ENCODE measurements at places on chromosomes 5 and 9.

- no peak for DNase-seq
Observed at GRCh38 chr5:157549283-157549629, 26.3 kb downstream of the ADAM19 start.

DNA sequence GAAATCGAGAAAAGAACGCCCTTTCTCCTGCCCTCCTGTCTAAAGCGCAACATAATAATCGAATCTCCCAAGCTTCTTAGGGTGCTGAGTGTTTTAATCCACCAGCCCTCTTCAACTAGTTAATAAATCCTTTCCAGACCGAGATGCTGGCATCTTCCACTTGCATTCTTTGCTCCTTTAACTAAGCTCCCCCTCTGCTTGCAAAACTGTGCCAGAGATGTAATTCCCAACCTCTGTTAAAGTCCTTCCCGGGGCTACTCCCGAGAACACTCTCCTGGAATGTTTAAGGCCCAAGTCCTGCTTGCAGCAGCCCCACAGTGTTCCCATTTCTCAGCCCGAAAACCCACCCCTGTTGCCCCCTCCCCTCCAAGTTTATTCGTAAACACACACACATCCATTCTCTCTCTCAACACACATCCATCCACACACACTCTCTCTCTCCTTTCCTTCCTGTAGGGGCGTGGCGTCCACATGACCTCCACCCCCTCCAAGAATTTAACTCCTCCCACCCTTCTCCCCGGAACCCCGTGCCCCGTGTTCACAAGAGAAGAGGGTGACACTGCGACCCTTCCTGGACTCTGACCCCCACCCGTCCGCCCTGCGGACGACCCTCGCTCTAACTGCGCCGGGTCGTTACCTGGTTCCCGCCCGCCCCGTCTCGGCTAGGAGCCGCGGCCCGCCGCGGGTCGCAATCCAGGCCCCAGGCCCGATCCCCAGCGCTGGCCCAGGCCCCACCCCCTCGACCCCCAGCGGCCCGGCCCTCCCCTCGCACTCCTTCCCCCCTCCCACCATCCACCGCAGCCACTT, 7.0 kb upstream of the MGAT1 start:
- DNase-seq = peak; percentile 71

DNA sequence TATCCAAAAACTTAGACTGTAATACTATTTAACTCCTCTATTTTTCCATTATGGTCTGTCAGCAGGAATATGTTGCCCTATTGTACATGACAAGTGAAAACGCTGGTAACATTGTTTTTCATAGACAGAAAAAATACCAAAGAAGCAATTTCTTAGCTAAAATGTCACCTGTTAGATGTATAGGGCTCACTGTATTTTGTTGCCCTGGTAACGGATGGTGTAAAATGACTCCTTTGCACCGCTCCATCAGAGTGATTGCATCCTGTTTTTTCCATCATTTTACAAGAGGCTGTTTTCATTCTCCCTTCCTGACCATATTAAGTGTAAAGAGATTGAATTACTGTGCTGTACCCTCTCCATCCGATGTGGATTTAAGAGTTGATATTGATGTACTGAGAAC, 460.1 kb upstream of the TLE4 start:
- DNase-seq = no peak

DNA sequence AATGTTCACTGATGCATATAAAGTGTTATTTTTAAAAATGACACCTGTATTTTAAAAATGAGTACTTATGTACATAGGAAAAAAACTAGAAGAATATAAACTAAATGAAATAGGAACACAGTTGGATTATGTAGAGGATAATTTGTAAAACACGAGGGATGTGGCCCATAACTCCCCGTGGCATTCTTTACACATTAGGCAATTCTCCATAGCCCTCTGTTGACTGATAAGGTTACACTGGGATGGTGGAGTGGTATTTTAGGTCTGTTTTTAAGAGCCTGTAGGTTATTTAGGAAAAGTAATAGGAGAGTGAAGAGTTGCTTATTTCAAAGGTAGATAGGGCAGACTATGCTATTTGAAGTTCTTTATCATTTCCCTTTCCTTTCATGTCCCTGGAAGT, 1.8 kb downstream of the CAVIN4 start:
- DNase-seq = no peak

DNA sequence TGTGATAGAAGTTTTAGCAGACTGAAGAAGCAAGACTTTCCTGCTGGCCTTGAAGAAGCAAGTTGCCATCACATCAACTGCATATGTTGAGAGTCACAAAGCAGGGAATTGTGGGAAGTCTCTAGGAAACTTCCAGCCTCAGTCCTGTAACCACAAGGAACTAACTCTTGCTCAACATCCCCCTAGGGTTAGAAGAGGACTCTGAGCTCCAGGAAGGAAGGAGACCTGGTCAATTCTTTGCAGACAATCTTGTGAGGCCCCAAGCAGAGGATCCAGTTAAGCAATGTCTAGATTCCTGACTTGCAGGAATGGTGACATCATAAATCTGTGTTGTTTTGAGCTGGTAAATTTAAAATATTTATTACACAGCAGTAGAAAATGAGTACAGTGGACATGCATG, 18.6 kb upstream of the ZNF366 start:
- no peak for DNase-seq

DNA sequence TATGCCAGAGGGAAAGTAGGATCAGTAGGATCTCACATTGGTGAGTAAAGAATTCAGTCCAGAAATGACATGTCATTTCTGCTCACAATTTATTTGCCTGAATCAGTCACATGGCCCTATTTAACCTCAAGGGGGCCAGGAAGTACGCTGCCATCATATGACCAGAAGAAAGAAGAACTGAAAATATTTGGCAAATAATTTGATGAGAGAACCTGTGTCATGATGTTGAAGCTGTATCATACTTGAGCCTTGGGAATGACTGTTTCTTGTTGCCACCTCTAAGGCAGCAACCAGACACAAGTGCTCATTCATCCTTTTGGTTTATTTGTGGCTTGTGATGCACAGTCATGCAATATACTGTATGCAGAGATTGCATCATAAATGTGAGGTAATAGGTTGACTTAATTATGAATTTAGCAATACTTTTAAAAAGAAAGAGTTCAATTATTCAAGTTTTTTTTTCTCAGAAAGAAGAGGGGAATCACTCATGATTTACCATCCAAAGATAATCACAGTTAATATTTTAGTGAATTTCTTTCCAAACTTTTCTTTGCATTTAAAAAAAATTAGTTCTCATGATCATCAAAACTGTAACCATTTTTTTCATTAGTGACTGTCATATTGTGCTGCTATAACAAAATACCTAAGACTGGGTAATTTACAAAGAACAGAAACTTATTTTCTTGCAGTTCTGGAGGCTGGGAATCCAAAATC, 8.2 kb upstream of the ZFYVE16 start:
- DNase-seq = no peak

DNA sequence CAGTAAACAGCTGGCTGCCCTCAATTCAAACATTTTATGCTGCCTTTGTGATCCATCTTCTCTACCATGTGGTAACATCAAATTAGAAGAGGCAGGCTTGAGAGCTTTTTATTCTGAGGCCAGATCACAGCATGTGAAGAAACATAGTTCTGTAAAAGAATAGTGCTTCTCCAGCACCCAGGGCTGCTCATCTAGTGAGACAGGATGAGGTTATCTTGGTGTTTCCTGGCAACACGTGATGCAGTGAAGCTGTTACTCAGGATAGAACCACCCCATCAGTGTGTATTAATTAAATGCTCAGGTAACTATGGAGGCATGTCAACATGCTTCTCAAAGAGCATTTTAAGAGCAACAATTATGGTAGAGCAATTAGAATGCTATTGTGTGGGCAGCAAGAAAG, 400.5 kb upstream of the ACO1 start:
- peak; percentile 40 for DNase-seq

Measured in NCI-H1105 treated with DMSO at 0.1 percent for 48 hours (cell line).